ENCODE measurements at places on chromosomes 4 and X.

DNA sequence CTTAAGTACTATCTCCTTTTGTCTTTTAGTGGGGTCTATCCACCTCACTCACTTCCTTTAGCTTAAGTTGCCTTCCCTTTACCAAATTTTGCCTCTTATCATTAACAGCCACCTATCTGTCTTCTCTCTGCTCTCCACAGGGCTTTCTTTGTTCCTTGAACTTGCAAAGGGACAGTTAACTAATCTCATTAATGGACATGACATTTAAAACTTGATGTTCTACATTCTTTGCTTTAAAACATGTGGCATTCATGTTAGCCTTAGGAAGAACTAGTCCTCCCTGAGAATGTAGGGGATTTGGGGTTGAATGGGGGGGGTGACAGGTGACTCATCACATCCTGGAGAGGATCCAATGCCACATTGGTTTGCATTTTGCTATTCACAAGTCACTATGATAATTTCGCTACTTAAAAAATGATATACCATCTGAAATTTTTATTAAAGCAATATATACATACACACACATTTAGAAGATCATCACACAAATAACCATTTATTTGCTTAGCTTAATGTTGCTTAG, 41.0 kb upstream of the DMD start:
- no peak for DNase-seq

GRCh38 chr4:97396097-97396496, 747.2 kb downstream of the STPG2 start:
- no peak for DNase-seq

- DNase-seq = no peak
Observed at GRCh38 chr4:7634661-7635251, 200.0 kb upstream of the PSAPL1 start.

GRCh38 chr4:142265536-142265935, 580.6 kb downstream of the INPP4B start:
- no peak for DNase-seq

GRCh38 chrX:21990832-21991231, 41.3 kb upstream of the PHEX start:
- no peak for DNase-seq

DNA sequence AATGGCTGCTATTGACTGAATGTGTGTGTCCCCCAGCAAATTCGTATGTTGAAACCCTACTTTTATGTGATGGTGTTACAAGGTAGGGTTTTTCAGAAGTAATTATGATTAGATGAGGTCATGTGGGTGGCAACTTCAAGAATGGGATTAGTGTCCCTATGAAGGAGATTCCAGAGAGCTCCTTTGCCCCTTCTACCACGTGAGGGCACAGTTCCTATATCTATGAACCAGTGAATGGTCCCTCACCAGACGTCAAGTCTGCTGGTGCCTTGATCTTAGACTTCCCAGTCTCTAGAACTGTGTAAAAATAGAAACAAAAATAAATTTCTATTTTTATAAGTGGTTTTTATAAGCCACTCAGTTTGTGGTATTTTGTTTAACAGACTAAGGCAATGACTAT, 1137.6 kb upstream of the IGFBP7 start:
- DNase-seq = no peak

- no peak for DNase-seq
Observed at GRCh38 chrX:104565791-104566680, at the start of gene IL1RAPL2. IL1RAPL2 (plus strand) TSS chrX:104566199.

DNA sequence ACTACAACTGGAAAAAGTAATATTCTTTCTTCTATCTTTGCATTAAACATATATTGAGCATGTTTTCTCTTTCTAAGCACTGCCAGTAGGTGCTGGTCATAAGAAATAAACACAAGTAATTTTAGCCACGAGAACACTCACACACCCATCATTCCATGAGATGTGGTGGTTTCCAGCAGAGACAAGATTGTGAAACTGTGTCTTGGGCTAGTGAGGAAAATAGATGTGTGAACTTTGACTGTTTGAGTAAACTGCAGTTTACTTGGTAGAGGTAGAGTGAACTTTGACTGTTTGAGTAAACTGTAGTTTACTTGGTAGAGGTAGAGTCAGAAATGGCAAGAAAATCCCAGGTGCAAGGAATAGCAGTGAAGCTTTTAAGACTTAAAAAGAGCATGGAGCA, 300.9 kb upstream of the HS3ST1 start:
- DNase-seq = no peak

- DNase-seq = no peak
Observed at GRCh38 chr4:100190643-100191600, 654 bp upstream of the DDIT4L start.

DNA sequence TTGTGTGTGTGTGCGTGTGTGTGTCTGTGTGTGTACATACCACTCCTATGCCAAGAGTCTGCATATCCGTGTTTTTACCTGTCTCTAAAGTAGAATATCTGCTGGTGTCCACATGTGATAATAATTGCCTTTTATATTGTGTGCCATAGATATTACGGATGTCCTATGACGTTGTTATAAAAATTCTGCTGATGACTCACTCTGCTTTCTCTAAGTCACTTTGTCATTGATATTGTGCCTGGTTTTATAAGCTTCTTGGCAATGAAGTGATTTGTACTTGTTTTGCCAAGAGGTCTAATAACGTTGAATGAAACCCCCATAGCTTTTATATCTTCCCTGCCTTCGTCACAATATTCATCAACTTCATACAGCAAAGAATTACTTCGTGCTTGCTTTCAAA, 102.6 kb upstream of the C1GALT1C1 start:
- DNase-seq = no peak

DNA sequence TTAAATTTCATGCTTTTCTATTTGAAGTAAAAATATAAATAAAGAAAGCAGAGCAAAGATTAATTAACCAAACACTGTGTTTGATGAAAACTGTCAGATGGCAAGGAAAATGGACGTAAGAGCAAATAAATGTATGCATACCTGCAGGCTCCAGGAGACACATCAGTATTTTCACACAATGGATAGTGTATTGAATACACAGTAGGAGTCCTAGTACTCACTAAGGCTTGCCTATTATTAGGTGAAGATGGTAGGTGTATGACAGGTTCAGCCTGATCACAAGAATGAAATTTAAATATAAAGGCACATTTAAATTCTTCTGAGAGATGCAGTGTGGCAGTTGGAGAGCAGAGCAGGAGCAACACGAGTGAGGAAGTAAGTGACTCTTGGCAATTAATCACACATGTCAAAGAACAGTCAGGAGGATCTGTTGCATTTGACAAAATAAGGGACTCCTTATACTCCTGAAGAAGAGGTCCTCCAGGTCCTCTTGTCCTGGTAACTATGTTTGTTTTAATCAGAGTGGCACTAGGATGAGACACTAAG, 106.0 kb upstream of the NDST4 start:
- no peak for DNase-seq

- no peak for DNase-seq
Observed at GRCh38 chrX:50375481-50376267, 95.0 kb downstream of the DGKK start.

GRCh38 chr4:16443504-16444088, 217.3 kb upstream of the TAPT1 start:
- no peak for DNase-seq

GRCh38 chrX:42027367-42028000, 104.1 kb upstream of the CASK start:
- no peak for DNase-seq

- DNase-seq = no peak
Observed at GRCh38 chr4:95552942-95553550, 4.3 kb upstream of the UNC5C start.

GRCh38 chr4:6107886-6108285, 89.7 kb upstream of the C4orf50 start:
- DNase-seq = no peak

DNA sequence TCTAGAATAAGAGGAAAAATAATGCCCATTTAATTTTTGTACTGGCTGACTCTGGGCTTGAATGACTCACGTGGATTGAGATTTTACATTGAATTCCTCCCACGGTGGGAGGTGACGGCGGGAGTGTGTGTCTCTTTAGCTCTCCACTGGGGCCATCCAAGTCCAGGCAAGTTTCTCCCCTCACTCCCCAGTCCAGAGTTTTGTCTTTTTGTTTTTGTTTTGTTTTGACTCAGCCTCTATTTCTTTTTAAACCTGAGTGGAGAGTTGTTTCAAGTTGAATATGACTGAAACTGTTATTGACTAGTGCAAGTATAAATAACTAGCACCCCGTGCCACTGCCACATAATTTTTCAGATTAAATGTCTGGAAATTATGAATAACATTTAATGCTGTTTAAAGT, 13.6 kb downstream of the CHST7 start:
- DNase-seq = peak; percentile 13

DNA sequence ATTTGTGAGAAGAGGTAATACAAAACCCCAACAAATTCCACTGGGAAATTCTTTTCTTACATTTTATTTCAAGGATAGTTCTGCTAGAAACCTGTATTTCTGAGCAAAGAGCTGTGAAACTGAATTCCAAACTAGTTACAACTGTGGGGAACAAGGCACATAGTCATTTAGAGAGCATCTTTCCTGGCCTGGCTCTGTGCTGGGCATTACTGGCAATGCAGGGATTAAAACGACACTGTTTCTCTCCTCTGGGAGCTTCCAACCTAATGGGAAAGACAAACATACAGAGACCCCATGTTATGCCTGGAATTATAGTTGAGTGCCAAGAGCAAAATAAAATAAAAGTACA, 36.5 kb downstream of the SUPT20HL1 start:
- no peak for DNase-seq

- DNase-seq = no peak
Observed at GRCh38 chrX:52811065-52811625, at the start of gene XAGE5. XAGE5 (plus strand) TSS chrX:52811287; CDS start chrX:52812567, 1,280 bp downstream.

GRCh38 chrX:133698298-133698697, 283.0 kb upstream of the GPC4 start:
- DNase-seq = no peak

DNA sequence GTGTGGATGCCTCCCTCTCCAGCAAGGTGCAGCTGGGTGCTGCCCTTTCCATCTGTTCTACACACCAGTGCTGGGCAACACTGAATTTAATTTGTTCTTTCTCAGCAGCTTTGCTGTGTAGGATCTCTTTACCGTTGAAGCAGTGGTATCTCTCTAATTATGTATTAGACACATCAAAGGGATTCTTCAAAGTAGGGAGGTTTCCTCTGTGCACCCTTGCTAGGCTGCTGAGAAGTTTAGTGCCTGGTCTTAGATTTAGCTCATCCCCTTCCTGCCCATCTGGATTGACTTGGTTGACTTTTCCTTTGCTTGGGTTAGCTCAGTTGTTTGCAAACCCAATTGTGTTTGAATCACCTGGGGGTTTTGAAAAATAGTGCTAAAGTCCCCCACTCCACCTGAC, 27.8 kb upstream of the LDB2 start:
- DNase-seq = no peak

DNA sequence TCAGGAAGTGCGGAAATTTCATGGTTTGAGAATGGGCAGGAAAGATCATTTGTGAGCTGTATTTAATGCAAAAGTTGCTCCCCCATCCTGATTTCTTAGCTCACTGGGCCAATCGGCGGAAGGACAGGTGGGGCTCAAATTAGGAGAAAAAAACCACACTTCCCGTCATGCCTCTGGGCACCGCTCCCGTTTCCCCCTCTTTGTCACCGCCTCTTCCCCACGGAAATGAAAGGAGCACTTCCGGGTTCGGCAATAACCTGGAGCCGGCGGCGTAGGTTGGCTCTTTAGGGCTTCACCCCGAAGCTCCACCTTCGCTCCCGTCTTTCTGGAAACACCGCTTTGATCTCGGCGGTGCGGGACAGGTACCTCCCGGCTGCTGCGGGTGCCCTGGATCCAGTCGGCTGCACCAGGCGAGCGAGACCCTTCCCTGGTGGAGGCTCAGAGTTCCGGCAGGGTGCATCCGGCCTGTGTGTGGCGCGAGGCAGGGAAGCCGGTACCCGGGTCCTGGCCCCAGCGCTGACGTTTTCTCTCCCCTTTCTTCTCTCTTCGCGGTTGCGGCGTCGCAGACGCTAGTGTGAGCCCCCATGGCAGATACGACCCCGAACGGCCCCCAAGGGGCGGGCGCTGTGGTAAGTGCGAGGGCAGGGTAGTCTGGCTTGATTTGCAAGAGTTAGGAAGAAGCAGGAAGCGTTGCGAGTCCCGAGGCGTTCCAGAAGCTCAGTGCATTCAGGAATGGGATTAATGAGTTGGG, at the start of gene TMEM33:
Gene TMEM33, plus strand, starts transcription at position 529 of the 751 bp plus-strand sequence. Its CDS starts 56 bp downstream, at position 585.
- DNase-seq = peak; percentile 77

GRCh38 chr4:87079967-87080366, 140.5 kb downstream of the KLHL8 start:
- DNase-seq = no peak

DNA sequence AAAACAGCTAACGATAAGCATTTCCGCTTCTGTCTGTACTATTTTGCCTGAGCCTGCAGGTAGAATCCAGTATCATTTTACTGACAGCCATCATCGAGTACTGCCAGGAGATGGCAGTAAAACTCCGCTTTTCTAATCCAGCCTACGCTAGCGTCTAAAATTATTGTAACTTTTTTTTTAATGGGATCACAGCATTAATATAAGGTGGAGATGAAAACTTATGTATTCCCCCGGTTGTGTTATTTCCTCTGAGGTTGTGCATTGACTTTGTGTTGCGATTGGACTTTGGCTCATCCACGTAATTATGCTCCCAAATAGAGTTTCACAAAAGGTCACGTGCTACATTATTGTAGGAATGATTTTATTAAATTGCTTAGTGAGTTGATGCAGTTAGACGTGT, 248.1 kb downstream of the C4orf33 start:
- no peak for DNase-seq

DNA sequence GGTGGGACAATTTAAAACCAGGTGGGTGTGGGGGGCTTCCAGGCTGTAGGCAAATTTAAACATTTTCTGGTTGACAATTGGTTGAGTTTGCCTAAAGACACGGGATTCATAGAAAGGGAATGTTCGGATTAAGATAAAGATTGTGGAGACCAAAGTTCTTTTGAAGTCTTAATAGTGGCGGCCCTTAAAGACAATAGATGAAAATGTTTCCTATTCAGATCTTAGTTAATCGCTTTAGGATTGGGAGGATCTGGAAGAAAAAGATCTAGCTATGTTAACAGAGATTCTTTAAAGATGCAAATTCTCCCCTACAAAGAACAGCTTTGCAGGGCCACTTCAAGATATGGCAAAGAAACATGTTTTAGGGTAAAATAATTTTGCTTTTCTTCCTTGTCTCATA, 4.8 kb downstream of the CNGA1 start:
- DNase-seq = no peak

- DNase-seq = no peak
Observed at GRCh38 chr4:16931339-16932305, 33.2 kb upstream of the LDB2 start.

- DNase-seq = no peak
Observed at GRCh38 chrX:118872102-118872566, 48.5 kb downstream of the ZCCHC12 start.

DNA sequence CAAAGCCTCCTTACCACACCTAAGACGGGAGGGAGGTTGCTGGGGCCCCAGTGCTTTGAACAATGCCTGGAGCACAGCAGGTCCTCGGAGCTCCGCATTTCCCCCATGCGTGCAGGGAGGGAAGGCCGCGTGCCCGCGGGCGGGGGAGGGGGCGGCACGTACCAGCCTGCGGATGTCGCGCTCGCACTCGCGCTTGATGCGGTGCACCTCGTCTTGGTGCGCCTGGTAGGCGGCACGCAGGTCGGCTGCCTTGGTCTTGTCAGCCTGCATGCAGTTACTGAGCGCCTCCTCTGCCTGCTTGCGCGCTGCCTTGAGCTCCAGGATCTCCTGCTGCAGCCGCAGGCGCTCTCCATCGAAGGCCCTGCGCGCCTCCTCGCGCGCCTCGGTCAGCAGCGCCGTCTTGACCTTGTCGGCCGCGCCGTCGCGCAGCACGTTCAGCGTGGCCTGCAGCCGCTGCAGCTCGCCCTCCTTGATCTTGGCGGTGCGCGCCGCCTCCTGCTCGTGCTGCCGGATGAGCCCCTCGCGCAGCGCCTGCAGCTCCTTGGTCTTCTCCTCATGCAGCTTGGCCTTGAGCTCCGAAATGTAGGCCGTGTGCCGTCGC, 87.2 kb upstream of the C4orf50 start:
- no peak for DNase-seq
